ENCODE measurements at places on chromosomes 7 and 10.

DNA sequence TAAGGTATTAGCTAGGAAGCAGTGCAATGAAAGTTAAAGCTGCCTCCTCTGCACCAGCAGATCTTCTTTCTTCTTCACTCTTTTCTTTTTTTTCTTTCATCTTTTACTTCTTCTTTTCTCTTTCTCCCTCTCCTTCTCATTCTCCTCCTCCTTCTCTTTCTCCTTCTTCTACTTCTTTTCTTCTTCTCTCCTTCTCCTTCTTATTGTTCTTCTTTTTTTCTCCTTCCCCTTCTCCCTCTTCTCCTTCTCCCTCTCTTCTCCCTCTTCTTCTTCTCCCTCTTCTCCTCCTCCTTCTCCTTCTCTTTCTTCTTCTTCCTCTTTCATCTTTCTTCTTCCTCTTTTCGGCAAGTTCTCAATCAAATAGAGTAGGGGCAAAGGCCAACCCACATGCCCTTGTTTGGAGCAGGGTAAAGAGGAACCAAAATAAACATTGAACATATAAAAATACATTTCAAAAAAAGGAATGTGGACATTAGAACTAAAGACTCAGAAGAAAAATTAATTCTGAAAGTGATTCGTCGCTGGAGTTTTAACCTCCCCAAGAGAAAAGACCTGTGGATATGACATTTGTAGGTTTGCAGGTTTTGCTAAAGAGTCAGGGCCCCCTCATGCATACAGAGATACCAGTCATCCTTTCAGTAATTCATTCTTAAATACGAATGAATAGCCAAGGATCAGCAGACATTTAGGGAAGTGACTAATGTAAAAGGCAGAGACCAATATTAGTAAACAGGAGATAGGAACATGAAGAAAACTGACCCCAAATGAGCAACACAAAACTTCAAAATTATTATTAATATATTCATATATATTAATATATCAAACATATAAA lies 93.0 kb upstream of the RSU1 start:
- DNase-seq, result no peak

DNA sequence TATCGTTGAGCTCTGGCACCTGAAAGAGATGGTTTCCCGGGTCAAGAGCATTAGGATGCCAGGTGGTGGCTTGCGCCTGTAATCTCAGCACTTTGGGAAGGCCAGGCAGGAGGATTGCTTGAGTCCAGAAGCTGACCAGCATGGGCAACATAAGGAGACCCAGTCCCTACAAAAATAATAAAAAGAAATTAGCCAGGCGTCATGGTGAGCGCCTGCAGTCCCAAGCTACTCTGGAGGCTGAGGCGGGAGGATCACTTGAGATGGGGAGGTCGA lies 6.1 kb upstream of the KCP start:
- no peak for DNase-seq

- DNase-seq, result peak; percentile 43
These were observed 176.6 kb downstream of the PIP4K2A start for GRCh38 chr10:22537810-22538209.

- no peak for DNase-seq
These were observed 187.5 kb upstream of the NFE2L3 start for GRCh38 chr7:25964483-25964991.

- DNase-seq, result no peak
These were observed 50.1 kb upstream of the DRGX start for GRCh38 chr10:49446031-49446430.

- DNase-seq, result peak; percentile 2
These were observed 5.7 kb upstream of the ZMIZ1 start for GRCh38 chr10:79063071-79063491.

DNA sequence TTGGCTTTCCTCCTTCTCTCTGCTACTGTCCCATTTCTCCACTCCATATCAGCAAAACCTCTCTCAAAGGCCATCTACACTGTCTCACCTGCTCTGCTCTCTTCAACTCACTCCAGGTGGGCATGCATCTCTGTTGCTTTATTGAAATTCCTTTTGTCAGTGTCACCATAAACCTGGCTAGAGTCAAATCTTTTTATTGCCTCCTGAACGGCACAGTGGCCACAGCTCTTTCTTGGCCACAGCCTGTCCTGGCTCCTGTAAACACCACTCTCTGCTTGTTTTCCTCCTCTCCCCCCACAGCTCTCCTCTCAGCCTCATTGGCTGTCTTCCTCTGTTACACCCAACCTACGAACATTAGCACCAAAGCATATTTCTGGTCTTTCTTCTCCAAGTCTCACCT lies 31.1 kb upstream of the TMEM273 start:
- DNase-seq, result no peak

DNA sequence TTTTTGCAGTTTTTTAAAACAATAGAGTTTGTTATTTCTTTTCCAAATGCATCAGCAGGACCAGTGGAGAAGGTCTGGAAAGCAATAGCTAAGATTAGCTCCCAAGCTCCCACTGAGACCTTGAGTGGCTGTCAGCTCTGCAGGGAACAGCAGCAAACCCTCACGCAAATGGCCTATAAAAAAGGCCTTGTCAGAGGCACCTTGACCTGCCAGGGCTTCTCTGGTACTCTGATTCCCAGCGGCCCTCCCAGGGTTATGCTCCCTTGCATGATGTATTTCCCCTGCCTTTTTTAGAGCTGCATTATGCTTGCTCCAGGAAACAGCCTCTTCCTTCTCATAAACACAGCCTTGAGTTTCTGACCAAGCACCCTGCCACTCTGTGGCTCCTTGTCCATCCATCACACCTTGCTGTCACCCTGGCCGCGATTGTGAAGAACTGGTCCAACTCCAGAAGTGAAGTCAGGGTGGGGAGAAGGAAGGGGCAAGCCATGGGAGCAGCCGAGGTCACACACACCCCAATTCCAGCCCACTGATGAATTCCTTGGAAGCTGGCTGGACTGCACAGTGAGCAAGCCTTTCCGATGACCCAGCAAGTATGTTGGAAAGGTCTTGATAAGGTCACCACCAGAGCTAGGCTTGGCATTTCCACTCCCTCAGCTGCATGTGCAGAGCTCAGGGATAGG lies 35.3 kb upstream of the NKX2-3 start:
- DNase-seq, result no peak

DNA sequence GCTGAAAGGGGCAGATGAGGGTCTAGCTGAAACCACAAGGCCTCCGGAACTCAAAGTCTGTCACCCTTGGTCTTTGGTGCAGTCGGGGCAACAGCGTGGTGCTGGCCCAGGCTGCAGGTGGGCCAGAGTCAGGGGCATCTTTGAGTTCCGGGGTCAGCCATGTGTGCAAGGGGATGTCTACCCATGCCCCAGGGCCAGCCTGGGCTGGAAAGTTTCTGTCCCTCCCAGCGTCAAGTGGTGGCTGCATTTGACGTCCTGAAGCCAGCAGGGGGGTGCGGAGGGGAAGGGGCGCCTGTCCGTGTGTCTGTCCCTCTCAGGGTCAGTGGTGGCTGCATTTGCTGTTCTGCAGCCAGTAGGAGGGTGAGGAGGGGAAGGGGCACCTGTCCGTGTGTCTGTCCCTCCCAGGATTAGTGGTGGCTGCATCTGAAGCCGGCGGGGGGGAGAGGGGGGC lies 638 bp downstream of the BRAT1 start:
- no peak for DNase-seq

DNA sequence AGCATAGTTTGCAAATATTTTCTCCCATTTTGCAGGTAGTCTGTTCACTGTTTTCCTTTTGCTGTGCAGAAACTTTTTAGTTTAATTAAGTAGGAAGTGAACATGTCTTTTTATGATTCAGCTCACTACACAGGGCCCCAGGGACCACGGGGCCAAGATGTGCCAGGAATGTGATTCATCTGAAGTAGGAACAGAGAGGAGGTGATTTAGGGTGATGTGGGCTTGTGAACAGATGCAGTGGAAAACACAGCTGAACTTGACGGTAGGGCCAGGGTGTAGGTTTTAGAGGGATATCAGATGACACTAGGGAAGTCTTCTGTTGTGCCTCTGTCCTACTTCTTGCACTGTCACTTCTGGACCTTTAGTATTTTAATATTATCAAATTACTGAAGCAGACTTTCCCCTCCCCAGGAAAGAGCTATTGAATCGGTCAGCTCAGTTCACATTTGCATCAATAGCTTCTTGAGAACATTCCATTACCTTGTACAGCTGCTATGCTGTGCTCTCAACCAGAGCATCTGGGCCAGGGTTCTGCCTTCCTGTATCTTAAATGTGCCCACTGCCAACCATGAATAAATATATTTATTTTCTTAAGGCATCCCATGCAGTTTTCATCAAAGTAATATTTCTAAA lies 96.9 kb downstream of the OSBPL3 start:
- DNase-seq, result peak; percentile 69

- DNase-seq, result no peak
These were observed 13.8 kb downstream of the TMEM273 start for GRCh38 chr10:49174261-49174925.

DNA sequence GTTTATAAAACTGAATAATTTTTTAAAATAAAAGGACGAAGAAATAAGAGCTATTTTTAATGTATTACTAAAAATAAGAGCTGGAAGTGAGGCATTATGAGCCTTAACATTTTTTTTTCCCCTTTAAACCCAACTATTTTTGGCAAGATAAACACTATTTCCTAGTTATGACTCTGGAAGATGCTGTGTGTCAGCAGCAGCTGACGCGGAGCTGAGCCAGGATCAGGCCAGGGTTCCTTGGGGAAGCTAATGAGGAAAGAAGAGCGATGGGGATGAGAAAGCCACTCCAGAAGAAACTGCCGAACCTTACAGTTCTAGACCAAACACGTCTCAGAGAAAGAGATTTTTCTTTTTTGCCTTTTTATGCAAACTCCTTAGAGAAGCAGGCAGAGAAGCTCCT lies 85.9 kb downstream of the USP6NL start:
- DNase-seq, result peak; percentile 70

GRCh38 chr7:63030061-63030460 lies 968.6 kb upstream of the ZNF722 start:
- DNase-seq, result no peak

- DNase-seq, result no peak
These were observed 41.1 kb upstream of the RET start for GRCh38 chr10:43035800-43036199.

GRCh38 chr10:55500931-55501559 lies 700.0 kb upstream of the PCDH15 start:
- no peak for DNase-seq

GRCh38 chr10:4353964-4354363 lies 472.0 kb upstream of the AKR1E2 start:
- DNase-seq, result no peak

- no peak for DNase-seq
These were observed 112.1 kb downstream of the VPS41 start for GRCh38 chr7:38796626-38797501.

DNA sequence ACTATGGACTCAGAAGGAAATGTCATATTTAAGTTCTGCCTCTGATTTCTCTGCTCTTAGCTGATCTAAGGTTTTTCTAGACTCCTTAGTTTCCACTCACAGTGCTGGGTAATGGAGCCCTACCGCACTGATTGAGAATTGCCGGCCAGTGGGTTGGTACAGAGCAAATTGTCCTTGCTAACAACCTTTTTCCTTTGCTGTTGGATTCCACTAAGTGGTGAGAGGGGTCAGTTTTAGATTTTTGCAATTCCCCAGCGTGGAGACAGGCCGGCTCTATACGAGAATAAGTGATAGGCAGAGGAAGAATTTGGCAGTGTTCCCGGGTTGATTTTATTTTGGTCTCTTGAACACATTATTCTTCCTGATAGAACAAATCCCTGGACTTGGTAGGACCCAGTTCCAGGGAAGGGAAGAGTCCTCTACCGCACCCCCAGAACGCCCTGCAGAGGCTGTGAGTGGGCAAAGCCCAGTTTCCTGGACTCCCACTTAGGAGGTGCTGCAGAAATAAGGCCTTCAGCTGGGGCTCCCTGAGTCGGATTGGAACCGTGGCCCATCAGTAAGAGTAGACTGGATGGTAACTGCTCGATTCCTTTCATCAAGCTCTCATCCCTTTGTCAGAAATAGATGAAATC lies 3.0 kb upstream of the NRP1 start:
- DNase-seq, result peak; percentile 31

DNA sequence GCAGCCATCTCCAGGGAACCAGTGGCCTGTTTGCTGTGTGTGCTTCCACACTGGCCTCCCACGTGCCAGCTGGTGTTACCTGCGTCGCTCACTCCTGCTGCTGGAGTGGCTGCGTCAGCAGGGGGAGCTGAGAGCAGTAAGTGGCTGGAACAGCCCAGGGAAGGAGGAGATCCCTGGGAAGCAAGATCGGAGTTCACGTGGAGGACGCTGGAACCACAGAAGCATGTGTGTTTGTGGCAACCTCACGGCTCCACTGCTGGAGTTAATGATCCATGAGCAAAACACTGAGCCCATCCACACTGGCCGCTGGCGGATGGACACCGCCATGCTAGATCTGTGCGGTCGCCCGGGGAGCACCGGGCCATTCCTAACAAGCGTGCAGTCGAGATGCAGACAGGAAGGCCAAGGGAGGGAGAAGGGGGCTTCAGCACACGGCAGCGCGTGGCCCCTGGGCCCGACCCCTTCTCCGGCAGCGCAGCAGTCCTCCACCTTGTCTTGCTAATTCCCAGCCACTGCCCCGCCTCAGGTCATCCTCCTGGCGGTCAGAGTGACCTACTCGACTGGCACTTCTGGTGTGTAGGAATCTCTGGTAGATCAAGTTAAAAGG lies 68.5 kb upstream of the EEPD1 start:
- no peak for DNase-seq

DNA sequence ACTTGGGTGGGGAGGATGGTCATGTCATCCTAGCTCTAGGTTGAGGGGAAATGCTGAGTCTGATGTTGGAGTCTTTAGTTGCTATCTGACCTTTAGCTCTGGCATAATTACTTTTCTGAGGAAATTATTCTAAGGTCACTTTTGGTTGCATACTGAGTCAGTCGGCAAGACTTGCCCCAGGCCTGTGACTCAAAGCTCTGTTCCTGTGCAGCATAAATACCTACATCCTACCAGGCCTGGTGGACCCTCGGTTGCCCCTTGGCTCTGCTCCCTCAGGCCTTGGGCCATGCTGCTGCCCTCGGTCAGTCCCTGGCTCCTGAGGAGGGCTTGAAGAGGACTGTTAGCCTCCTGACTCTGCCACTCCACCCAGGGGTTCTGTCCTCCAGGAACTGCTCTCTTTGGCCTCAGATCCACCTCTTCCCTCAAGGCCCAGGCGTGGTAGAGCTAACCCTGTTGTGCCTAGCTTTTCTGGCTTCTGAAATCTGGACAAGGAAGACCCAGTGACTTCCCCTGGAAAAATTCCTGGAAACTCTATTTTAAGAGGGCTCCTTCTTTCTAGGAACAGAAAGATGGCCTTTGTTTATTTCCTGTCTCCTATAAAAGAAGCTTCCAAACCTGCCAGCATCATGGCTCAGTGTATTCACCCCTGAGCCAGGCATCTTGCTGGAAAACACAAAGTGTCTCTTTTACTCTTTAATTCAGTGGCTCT lies 71.2 kb downstream of the TMEM178B start:
- DNase-seq, result no peak

GRCh38 chr10:103750836-103751235 lies 104.5 kb downstream of the SH3PXD2A start:
- DNase-seq, result no peak

DNA sequence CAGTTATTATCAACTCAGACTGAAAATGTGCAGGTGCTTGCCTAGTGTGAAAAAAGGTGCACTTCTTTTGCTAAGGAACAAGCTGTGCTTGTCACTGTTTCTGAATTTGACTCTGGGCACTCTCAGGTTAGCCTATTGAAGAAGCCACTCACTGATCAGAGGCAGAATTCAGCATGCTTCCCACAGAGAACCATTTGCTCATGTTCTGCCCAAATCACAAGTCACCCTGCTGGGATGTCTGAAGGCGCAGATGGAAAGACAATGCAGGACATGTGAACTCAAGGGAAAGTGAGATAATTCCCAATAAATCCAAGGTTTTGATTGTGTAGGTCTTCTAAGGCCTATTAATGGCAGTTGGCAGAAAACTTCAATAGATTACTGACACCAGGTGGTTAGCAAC lies 47.8 kb upstream of the CSTF2T start:
- no peak for DNase-seq
